ENCODE measurements at places on chromosomes 3 and 15.

DNA sequence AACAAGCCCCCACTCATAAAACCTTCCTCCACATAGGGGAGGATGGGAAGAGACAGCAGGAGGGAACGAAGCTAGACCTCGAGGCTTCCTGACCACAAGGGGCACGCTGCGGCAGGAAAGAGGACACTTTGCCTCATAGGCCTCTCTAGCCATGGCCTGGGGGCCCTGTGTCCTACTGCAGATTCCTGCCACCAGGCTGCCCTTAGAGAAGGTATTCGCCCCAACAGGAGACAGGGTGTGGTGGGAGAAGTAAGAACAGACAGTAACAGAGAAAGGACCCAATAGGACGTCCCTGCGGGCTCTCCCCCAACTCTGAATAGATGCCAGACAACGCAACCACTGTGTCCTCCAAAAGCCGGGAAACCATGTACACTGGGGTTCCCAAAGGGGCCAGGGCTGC is 36.8 kb downstream of the ADCY5 start:
- DNase-seq = no peak

GRCh38 chr15:47066392-47066791 is 650.9 kb upstream of the SEMA6D start:
- no peak for DNase-seq

- no peak for DNase-seq
These were observed 39.9 kb downstream of the AMOTL2 start for GRCh38 chr3:134334231-134334900.

- DNase-seq = no peak
These were observed 45.9 kb downstream of the SLCO2A1 start for GRCh38 chr3:133983576-133984560.

DNA sequence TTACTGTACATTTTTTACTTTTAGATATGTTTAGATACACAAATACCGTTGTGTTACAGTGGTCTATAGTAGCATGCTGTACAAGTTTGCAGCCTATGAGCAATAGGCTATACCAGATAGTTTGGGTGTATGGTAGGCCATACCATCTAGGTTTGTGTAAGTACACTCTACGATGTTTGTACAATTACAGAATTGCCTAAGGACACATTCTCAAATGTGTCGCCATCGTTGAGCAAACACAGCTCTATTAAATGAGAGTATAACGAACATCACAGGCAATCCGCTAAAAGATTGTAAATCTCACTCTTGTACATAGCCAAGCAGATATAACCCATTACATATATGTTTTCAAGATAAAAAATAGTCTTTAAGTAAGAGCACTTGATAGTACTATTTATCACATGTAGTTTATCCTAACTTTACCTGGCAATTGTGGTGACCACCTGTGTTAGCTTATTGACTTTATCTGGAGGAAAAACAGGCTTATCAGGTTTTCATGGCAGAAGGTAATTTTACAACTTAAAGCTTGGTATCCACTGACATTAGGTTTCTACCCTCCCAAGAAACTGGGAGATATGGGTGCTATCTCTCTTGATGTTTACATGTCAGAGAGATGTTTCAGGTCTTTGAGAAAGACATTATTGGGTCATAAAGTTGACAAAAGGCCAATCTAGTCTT is 898.7 kb downstream of the NSUN3 start:
- no peak for DNase-seq

DNA sequence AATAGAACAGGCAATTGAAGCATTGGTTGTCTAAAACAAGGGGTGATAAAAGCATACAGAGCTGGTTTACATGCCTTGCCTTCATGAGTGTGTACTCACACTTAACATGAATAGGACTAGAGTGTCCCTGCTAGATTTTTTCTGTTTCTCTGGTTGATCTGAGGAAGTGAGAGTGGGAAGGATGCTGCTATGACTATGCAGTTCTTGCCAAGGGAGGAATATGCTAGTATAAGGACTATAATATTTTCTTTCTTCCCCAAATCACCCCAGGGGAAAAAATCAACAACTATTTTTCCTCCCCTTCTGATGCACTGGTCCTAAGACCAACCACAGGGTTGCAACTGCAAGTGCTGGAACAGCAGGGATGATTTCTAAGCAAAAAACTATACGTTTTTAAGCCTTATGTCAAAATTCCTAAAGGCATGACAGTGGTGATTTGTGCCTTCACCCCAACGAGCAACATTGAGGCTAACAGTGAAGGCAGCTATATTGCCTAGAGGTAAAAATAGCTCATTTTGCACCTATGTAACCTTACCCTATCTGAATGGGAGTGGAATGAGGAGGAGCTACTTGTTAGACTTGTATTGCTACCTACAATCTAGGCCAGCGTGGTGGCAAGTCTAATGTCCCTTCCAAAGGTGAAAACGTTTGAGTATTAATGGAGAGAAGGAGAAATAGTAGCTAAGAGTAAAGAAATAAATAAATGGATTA is 33.5 kb upstream of the USP8 start:
- DNase-seq = no peak

DNA sequence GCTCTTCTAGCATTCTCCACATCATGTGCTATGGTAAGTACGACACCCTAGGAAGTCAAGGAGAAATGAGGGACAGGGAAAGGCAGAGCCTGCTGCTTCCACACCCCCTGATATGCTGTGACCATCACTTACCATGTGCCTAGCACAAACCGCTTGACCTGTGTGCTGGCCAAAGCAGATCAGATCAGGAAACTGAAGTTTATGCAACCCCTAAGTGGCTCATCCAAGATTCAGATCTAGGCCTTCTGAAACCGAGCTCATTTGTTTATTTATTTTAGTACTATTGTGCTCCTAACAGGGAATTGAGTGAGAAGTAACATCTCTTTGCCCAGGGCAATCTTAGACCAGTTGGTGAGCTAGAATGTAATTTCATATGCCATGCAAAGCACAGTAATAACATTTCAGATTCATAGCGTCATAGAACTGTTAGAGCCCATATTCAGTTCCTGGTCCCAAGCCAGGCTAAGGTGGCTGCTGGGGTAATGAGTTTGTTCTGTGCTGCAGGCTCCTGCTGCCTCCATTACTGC is at the start of gene RTP2:
Gene RTP2, minus strand, starts transcription at position 51 of the 527 bp plus-strand sequence. CDS start 429 bp downstream, outside the sequence.
- no peak for DNase-seq

- DNase-seq = no peak
These were observed 228.0 kb upstream of the ADAMTS9 start for GRCh38 chr3:64915778-64916177.

DNA sequence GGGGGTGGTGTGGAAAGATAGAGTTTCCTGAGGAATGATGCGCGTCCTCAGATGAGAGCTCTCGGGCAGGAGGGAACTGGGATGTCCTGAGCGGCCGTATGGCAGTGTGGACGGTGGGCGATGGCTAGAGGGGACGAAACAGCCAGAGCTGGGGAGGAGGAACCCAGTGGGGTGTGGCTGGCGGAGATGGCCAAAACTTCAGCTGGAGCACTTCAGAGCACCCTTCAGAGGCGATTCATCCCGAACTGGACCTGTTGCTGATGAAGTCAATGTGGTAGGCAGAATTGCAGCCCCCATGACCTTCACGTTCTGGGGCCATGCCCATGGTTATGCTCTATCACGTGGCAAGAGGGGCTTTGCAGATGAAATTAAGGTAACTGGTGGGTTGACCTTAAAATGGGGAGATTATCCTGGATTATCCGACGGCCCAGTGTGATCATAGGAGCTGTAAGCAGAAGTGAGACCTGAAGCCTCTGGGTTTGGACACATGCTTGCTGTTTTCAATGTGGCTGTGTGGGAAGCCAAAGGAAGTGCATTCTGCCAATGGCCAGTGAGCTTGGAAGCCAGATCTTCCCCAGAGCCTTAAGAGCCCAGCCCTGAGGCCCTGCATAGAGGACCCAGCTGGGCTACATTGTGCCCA is 52.3 kb downstream of the ATP1B3 start:
- DNase-seq = no peak

DNA sequence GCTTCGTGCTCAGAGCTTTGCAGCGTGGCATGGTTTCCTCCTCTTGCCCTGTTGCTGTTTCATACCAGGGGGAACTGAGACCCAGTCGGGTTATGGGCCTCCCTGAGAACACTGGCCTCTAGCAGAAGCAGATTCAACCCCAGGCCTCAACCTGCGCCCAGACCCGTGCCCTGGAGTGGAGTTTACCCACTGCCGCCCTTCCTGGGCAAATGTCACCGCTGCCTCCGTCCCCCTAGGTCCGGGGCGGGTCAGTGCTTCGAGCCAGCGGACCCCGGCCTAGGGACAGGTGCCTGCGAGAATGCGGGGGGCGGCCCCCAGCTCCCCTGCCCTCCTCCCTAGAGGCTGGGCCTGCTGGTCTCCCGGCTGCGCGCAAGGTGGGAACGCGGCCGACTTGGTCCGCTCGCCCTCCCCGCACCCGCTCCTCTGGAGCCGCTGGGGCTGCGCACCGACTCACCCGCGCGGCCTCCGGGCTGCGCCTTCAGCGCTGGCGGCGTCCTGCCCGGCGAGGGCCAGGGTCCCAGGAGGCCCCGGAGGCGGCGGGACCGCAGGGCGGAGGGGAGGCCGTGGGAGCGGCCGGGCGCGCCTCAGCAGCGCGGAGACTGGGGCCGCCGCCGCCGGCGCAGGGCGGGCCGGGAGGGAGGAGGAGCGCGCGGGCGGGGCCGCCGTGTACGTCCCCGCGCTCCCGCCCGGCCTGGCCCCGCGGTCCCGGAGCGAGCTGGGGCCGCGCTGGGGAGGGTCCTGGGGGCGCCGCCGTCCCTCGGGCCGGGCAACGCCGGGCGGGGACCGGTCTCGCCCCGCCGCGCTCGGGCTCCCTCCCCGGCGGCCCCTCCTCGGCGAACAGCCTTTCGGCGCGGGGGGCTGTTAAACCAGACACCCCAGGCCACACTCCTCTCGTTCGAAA is at the start of gene PIGZ:
Gene PIGZ, minus strand, starts transcription at position 601 of the 901 bp plus-strand sequence. CDS start 16,802 bp downstream, outside the sequence.
- DNase-seq = no peak

- no peak for DNase-seq
These were observed 279.5 kb downstream of the NEK10 start for GRCh38 chr3:27089645-27090044.

- DNase-seq = no peak
These were observed 233.4 kb downstream of the FEZF2 start for GRCh38 chr3:62139957-62140356.

DNA sequence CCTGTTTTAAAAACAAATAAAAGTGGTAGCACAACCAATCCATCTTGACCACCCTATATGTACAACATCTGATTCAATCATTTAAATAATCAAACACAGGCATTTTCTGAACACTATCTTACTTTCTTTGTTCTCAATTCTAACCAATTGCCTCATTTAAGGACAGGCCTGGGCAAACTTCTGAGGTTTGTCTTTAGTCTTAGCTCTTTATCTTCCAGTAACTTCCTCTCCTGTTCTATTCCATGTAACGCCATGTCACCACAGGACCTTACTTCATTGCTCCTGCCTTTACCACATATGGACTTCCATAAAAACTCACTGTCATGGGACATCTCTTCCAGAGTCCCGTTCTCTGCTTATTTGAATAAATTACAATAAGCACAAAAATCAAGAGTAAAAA is 14.9 kb downstream of the HDGFL3 start:
- no peak for DNase-seq

DNA sequence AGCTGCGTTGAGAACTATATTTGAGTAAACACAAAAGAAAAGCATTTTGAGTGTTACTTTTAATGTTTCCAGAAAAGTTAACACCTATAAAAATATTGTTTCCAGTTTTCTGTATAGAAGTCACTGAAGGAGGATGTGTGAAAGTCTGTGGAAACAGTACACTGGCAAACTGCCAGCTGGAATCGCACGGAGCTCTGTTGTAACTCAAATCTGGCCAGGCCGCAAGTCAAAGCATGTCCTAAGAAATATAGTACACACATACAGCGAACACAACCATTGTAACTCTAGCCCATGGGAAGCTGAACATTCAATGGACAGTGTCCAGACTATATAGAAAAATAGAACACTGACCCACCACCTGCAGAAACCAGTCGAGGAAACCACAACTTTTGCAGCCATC is 657.2 kb downstream of the FHIT start:
- no peak for DNase-seq

DNA sequence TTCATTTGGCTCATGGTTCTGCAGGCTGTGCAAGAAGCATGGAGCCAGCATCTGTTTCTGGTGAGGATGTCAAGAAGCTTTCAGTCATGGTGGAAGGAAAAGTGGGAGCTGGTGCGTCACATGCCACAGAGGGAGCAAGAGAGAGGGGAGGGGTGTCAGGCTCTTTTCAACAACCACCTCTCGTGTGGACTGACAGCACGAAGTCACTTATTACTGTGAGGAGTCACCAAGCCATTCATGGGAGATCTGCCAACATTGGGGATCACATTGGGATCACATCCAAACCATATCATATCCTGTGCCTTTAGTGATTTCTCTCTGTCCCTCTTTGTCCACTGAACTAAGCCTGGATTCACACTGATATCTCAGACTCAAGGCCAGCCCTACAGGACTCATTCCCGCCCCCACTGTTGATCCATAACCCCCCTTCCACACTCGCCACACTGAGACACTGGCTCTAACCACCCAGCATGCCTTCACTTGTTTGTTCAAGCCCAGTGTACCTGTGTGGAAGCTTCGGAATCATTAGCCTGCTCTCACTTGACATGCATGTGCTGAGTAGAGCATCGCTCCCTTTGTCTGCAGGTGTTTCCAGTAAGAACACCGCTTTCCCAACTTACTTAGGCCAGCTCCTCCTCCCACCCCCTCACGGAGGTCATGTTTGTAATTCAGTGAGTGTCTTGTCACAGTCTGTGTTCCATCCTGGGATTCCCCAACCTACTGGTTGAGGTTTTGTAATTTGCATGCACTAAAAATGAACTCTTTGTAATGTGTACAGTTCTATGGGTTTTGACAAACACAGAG is 132.2 kb downstream of the KLF13 start:
- no peak for DNase-seq

DNA sequence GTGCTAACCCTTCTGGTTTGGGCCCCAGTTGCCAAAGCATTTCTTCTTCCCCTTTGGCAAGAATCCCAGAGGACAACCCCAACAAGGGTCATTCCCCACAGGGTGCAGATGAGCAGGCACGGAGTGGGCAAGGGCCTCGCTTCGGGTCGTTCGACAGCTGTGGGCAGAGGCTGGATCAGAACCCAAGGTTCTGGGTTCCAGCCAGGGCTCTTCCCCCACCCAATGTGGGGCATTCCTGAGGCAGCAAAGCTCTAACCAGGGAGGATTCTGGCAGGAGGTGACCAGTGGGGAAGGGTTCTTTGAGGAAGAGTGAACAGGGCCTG is 48.3 kb downstream of the CYP11A1 start:
- no peak for DNase-seq

DNA sequence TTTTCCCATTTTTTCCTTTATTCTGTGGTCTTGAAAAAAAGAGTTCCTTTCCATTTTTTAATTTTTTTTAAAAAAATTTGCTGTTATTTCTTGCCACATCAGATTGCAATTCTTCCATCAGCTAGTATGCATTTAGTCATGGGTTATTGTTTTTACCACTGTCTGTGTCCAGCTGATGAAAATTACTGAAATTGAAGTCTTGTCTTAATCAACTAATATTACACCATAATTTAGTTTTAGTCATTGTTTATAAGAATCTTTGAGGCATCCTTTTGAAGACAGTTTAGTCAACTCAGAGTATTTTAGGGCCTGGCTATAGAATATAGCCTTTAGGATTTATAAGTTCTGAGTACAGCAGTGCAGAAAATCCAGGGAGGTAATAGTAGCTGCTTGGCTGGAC is 172.1 kb downstream of the LRTM1 start:
- no peak for DNase-seq

- no peak for DNase-seq
These were observed 320.0 kb upstream of the RARB start for GRCh38 chr3:25107918-25108617.
